T-helper 17 cell (primary cell): ENCODE measurements at places on chromosomes 2 and 18. TPM values are rescaled to one million over a fixed set of nuclear protein-coding genes. Genes with fewer than 3 reads are reported as not detected.

GRCh38 chr2:101558740-101559525, 84.0 kb upstream of the RFX8 start:
- H3K4me3 ChIP-seq = no peak overlapping the region
- peaks cover 13% of the 10 kb centered on the region for H3K4me1 ChIP-seq
- no peak overlapping the region for H3K27ac ChIP-seq
- H3K27me3 ChIP-seq = no peaks in the 10 kb centered on the region
- no peaks in the 10 kb centered on the region for H3K36me3 ChIP-seq

Gene SLC38A11
- not detected for total RNA-seq

DNA sequence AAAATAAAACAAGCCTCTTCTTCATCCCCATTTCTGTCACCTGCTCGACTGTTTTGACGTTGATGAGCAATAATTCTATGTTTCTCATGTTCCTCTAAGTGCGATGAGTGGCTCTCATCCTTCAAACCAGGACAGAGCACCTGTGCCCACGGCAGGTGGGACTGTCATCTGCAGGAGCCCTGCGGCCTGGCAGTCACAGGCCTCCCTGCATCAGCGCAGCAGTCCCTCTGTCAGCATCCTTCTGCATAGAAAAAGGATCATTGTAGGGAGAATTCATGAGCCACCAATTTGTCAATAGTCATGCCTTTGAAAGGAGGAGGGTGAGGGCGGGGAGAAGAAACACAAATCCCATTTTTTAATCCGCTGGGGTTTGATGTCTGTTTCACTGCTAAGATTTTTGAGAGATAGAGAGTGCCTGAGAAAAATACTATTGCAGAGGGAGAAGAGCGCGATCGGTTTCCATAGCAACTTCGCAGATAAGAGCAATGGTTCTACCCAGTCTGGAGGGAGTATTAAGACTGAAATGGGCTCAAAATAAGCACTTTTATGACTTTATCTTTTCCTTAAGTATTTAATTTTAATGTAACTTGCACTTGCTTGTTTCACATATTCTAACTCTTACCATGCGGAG, 234.3 kb upstream of the NCKAP5 start:
- no peaks in the 10 kb centered on the region for H3K36me3 ChIP-seq
- DNase-seq = no peak
- H3K4me1 ChIP-seq = no peaks in the 10 kb centered on the region
- no peak overlapping the region for H3K4me3 ChIP-seq
- peaks cover 34% of the 10 kb centered on the region for H3K27me3 ChIP-seq
- no peak overlapping the region for H3K27ac ChIP-seq

Gene AQP4
- not detected for total RNA-seq

DNA sequence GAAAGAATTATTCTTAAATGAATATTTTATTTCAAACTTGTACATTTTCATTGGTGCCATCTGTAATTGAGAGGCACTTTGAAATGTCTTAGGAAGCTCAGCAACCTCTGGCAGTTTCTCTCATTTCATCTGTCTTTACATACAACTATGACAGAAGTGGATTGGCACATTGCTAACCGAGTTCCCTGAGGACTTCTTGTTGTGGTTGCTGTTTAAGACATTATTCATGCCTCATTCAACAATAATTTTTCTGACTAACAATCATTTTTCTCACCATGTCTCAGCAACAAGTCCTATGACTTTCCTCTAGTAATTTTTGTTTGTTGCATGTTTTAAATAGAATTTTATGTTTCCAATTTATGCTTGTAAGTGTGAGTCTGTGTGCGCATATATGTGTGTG, 284.0 kb upstream of the CWC22 start:
- no peaks in the 10 kb centered on the region for H3K4me1 ChIP-seq
- DNase-seq = no peak
- no peaks in the 10 kb centered on the region for H3K36me3 ChIP-seq
- H3K27me3 ChIP-seq = no peaks in the 10 kb centered on the region

DNA sequence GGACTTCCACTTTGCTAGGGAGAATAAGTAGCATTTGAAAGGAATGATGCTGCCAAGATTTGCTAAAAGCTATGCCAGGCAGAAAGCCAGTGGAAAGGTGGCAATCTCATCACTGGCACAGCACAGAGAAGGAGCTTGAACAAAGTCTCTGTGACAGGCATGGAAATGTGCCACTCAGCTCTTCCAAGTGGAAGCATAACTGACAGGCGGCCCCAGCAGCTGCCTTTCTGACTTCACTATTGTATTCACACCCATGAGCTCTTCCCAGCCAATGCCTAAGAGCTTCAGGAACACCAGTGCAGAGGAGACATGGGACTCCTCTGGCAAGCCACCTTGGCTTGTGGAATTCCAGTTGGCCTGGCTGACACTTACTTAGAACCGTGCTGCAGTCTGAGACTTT, 134.6 kb upstream of the REG3G start:
- H3K4me3 ChIP-seq = no peak overlapping the region
- no peak overlapping the region for H3K27ac ChIP-seq
- no peaks in the 10 kb centered on the region for H3K36me3 ChIP-seq
- H3K27me3 ChIP-seq = no peaks in the 10 kb centered on the region

GRCh38 chr2:239013678-239013976, 165.7 kb downstream of the TWIST2 start:
- DNase-seq = no peak
- peaks cover 3% of the 10 kb centered on the region for H3K36me3 ChIP-seq
- H3K27ac ChIP-seq = no peak overlapping the region
- H3K4me1 ChIP-seq = no peaks in the 10 kb centered on the region
- peaks cover 45% of the 10 kb centered on the region for H3K27me3 ChIP-seq

GRCh38 chr18:52624702-52625101, 284.7 kb downstream of the DCC start:
- no peaks in the 10 kb centered on the region for H3K27me3 ChIP-seq
- no peak overlapping the region for H3K4me3 ChIP-seq
- H3K36me3 ChIP-seq = no peaks in the 10 kb centered on the region
- no peaks in the 10 kb centered on the region for H3K4me1 ChIP-seq
- no peak for DNase-seq
- H3K27ac ChIP-seq = no peak overlapping the region

DNA sequence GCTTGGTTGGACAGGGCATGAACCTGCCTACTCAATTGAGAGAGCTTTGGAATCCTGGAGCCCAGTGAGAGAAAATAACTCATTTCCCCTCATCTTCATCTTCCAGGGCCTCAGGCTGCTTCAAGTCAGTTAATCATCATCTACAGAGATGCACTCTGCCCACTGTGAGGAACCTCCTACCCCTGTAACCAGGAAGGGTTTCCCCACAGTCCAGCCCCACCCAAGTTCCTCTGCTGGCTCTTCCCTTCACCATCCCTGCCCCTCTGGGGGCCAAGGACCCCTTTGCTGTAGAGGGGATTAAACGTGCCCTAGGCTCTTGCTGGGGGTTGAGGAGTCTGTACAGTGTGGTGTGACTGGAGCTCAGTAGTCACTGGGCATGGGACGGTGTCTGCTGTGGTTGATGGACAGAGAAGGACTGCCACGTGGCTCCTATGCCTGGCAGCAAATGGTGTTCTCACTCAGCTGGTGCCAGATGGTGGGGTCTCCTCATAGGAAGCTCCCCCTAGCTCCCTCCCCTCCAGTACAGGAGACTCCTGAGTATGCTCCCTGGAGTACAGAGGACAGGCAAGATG, 29.5 kb upstream of the LGALSL start:
- H3K4me1 ChIP-seq = peaks cover 2% of the 10 kb centered on the region
- H3K36me3 ChIP-seq = no peaks in the 10 kb centered on the region
- H3K27ac ChIP-seq = no peak overlapping the region
- DNase-seq = no peak

DNA sequence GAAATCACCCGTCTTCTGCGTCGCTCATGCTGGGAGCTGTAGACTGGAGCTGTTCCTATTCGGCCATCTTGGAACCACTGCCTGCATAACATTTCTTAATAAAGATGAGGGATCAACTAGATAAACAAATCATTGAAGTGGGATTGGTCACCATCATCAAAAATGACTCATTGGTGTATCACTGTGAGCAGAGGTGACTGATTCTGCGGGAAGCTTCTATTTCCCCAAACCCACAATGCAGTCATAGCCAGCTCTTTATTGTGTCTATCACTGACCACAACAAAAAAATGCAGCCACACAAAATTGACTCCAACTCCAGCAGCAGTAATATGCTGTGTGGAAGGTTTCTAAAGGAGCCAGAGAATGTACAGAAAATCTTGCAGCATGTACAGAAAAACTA, 630.7 kb upstream of the HS6ST1 start:
- no peaks in the 10 kb centered on the region for H3K4me1 ChIP-seq
- H3K4me3 ChIP-seq = no peak overlapping the region
- H3K27ac ChIP-seq = no peak overlapping the region
- H3K36me3 ChIP-seq = no peaks in the 10 kb centered on the region
- no peak for DNase-seq
